SHP77 (cell line): ENCODE measurements at places on chromosomes 5 and 9.

DNA sequence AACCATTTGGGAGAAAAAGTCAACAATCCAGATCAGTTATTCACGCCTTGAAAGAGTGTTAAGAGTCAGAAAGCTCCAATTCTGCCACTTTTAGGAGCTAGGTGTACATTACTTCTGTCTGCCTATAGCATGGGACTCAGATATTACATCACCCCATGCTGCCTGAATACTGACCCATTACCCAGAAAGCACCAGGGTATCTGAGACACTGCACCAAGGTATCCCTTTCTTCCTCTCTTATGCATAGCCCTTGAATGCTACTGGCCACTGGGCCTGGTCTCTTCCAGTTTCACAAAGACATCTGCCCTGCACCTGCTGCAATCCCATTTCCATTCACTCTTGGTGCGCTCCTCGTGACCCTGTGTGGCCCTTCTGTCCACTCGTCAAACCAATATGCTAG, 2.6 kb downstream of the STRBP start:
- no peak for DNase-seq

GRCh38 chr9:35726931-35727330, 5.1 kb downstream of the TLN1 start:
- DNase-seq, result no peak

- DNase-seq, result no peak
Measured at GRCh38 chr5:112555691-112556090, 136.6 kb upstream of the EPB41L4A start.

DNA sequence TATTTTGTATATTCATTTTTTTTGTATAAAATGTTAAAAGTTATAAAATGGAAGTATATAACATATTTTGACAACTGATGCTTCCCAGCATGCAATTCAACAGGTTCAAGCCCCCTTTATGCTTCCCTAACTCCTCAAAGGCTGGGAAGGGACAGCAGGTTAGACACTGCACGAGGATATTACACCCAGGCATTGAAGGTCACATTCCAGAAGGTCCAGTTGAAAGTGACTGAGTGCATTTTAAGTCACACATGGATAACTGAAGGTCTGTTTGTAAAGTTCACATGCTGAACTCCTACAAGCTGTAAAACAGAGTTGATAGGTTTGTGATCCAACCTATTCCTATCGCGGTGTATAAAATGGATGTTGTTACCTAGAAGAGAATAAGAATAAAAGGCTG, 13.6 kb downstream of the PRXL2C start:
- DNase-seq, result no peak

DNA sequence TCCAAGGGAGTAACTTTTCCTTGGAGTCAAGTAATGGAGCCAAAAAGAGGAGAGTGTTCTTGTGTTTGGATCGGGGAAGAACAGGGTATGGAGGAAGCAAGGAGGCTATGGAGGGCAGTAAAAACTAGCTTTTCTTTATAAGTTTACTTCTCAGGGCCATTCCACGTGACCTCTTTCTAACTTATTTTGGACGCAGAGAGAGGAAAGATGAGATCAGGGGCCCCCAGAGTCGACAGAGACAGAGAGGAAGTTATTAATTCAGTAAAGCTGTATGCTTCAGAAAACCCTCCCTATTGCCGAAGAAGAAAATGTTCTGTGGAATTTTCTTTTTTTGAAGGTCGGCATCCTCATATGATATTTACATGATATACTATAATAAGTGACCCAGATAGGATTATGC, 233.8 kb upstream of the MPDZ start:
- no peak for DNase-seq

GRCh38 chr5:93532370-93532769, 48.6 kb downstream of the NR2F1-AS1 start:
- DNase-seq, result no peak

DNA sequence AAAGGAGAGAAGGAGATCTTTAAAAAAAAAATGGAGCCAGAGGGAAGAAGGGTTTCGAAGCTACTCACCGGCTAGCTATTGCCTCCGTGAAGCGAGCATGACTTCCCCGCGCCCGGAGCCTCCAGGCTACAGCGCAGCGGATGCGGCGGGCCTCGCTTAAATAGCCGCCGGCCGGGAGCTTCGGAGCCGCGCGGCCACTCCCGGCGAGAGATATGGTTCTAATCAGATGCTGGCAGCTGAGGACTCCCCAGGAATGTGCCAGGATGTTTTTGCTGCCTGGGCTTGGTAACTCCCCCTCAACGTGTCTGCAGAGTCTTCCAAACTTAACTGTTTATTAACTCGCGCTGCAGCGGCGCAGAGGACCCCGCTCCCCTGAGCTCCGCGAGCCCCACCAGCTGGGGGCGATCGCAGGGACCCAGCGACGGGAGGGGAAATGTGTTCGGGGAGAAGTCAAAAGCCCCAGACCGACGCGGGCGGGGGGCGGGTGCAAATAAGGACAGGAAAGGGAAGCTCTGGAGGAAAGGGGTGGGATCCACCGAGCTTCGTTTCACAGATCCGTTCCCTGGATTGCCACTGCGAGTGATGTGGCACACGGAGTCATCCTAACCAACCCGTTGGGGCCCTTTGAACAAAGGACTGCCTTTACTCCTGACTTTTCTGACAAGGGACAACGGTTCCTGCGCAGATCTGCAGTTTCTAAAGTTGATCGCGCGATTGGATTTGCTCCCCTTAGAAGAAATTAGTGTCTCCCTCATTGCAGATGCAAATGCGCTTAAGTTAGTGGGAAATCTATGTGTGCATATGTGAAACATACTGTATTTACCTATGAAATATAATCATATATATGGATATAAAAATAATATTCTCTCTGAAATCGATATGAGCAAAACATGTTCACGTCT, at the start of gene DAB2:
TSS of gene DAB2 (minus strand) at position 245 of the 902 bp plus-strand sequence. CDS start 30,660 bp downstream, outside the sequence.
- peak; percentile 99 for DNase-seq

DNA sequence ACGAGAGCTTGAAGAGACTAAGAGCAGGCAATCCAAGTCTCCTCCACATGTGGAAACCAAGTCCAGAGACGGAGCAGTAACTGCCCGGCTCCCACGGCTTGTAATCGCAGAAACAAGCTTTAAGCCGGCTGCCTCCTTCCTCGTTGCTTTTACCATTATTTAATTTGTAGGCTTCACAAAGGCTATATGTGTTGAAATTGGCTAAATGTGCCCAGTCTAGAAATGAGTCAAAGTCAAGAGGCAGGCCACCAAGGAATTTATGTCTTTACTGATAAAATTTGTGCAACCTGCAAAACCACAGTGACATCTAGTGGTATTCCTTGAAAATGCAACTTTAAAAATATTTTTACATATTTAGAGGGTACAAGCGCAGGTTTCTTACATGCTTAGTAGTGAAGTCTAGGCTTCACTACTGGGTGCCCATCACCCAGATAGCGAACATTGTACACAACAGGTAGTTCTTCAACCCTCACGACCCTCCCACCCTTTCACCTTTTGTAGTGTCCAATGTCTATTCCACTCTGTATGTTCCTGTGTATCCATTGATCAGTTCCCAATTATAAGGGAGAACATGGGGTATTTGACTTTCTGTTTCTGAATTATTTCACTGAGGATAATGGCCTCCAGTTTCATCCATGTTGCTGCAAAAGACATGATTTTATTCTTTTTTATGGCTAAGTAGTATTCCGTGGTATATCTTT, 33.5 kb upstream of the EBF1 start:
- DNase-seq, result peak; percentile 3

DNA sequence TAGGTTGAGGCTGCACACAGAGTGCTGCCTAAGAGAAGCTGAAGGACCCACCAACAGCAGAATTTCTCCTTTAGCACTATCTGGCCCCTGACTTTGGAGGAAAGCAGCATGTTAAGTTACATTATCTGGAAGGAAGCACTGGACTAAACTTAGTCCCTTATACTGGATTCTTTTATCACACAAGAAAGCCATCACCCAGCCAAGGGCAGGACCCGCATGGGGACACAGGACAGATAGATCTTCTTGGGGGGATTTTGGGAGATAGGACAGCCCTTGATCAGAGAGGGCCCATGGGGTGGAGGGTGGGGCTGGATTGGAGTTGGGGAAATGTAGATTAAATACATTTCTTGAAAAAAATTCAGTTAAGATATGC, 14.4 kb downstream of the ANKRD33B start:
- DNase-seq, result no peak

- DNase-seq, result no peak
Measured at GRCh38 chr5:2848619-2849018, 97.1 kb upstream of the IRX2 start.

GRCh38 chr5:172573986-172574870, 66.8 kb upstream of the NEURL1B start:
- DNase-seq, result no peak

DNA sequence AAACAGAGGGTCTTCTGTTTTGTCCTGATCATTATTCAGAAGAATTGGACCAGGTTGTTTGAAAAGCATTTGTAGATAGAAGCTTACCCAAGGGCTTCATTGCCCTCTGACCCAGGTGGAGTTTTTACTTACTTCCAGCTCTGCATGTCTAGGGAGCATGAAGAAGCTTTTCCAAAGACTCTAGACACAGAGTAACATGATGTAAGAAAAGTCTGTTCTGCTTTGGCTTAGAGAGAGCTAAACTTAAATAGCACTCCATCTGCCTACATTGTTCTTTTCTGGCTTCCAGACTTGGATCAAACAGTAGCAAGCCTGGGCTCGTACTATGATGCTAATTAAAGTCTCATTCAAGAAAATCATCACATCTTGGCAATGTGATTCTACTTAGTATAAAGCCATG, 112.1 kb downstream of the SNCAIP start:
- no peak for DNase-seq

DNA sequence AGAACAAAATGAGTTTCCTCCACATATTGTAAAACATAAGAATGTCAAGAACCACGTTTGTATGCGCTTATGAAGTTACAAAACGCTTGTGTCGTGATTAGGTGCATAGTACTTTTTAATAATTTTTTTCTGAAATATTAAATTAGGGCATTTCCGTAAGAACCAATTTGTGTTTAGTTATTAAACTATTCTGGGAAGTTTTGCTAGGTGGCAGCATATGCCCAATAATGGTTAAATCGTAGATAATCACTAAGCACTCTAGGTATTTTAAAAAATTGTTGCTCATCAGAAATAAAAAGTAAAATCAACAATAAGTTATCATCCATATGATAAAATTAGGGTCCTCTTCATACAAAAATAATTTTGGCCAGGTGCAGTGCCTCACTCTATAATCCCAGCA, 5.4 kb downstream of the SRFBP1 start:
- DNase-seq, result no peak

DNA sequence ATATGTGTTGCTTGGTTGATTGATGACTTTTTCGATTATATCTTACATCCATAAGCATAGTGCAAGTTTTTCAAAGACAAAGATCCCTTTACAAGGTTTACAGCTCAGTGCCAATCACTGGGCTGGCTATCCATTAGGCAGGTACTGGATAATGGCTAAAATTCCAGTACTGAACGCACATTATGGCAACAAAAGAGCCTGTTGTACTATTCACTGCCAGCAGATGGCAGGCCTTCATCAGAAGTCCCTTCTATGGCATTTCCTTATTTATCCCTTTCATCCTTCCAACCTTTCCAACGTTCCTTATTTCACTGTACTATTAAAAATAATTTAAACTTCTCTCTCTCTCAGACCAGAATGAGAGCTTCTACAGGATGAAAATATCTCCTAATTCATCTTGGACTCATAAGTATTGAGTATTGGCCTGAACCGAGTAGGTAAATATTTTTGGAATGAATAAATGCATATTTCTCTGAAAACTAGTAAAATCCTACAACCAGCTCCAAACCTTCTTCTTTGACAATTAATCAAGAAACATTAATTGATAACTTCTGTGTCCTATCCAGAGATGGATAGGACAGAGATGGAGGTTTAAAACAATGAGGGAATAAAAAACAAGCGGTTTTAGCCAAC, 6.7 kb upstream of the WNT8A start:
- DNase-seq, result peak; percentile 34

- DNase-seq, result no peak
Measured at GRCh38 chr5:68711293-68712200, 382.3 kb upstream of the SLC30A5 start.

GRCh38 chr9:128232528-128233428, 29.6 kb downstream of the DNM1 start:
- DNase-seq, result no peak

DNA sequence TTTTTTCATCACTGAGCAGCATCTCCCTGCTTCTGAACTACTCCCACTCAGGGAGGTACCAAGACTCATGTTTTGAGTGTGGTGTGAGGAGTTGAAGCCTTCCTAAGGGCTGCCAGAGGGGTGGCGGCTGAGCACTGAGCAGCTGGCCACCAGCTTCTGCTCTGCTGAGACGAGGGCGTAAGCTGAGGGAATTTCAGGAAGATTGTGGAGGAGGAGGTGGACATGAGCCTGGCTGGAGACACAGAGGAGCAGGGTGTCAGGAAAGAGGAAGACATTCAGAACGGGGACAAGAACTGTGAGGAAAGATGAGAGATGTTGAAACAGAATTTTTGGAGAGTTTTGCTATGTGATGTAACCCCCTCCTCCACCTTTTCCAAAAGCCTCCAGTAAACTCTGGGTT, 7.8 kb downstream of the LCP2 start:
- no peak for DNase-seq

GRCh38 chr5:74396913-74397622, 243.5 kb downstream of the ENC1 start:
- DNase-seq, result peak; percentile 46

- no peak for DNase-seq
Measured at GRCh38 chr5:17433406-17433805, 64.6 kb upstream of the TAF11L2 start.

DNA sequence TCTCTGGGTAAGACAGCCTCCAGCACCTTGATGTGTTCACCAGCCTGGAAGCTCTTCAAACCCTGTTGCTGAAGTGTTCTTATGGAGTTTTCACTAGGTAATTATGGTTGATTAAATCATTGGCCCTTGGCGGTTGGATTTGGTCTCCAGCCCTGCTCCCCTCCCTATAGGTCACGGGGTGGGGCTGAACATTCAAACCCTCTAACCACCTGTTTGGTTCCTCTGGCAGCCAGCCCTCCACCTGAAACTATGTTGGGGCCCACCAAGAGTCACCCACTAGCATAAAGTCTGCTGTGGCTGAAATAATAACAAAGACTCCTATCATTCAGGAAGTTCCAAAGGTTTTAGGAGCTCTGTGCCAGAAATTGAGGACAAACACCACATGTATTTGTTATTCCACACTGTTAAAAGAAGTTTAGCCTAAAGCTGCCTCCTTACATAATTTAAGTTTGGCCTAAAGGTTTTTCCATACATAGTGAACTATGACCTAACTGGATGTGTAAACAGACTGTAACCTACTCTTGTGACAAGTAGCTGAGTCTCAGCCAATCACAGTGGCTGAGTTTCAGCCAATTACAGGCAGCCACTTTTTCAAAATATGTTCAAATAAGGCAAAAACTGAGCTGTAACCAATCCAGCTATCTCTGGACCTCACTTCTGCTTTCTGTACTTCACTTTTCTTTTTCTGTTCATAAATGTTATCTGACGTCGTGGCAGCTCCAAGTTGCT, 34.8 kb downstream of the TMEM252 start:
- no peak for DNase-seq
